Prostate gland (tissue), 2 donors: ENCODE measurements at places on chromosomes 6 and 20.

DNA sequence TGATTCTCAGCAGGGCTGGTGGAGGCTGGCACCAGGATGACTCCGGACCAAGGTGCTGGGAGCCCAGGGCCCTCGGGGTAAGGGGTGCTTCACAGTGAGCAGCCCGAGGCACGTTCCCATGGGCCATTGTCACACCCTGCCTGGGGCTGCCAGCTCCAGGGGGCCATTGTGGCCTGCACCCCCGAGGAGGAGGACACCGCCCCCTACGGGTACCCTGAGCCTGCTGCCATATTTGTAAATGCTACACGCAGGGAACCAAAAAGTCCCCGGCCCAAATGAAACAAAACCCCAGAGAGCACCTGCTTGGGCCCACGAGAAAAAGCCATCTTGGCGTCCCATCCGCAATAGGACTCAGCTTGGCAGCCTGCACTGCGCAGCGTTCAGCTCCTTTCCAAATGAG, 64.7 kb upstream of the GATA5 start:
- no peak overlapping the region for H3K27ac ChIP-seq
- no peak for DNase-seq
- H3K36me3 ChIP-seq = no peaks in the 10 kb centered on the region
- H3K4me3 ChIP-seq = no peak overlapping the region
- H3K4me1 ChIP-seq = no peaks in the 10 kb centered on the region
- H3K27me3 ChIP-seq = no peaks in the 10 kb centered on the region

DNA sequence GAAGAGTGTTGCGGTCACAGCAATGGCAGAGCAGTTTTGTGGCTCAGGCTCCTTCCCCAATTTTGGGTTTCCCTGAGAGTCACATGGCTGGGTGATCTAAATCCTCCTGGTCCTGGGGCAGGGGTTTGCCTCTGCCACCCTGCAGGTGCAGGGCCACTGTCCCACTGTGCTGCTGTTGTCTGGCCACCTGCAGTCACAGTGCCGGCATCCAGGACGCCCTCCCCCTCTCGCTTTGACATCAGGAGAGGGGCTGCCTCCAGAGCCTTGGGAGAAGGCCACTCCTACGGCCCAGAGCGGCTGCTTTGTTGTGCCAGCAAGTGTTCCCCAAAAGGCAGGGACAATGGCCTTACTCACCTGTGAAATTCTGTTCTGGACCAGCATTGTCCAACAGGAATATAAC, 449.0 kb downstream of the QKI start:
- H3K36me3 ChIP-seq = no peaks in the 10 kb centered on the region
- no peak overlapping the region for H3K4me3 ChIP-seq
- no peaks in the 10 kb centered on the region for H3K27me3 ChIP-seq
- DNase-seq = no peak
- H3K4me1 ChIP-seq = no peaks in the 10 kb centered on the region

GRCh38 chr20:51085769-51086168, 62.9 kb upstream of the KCNG1 start:
- no peaks in the 10 kb centered on the region for H3K36me3 ChIP-seq
- no peaks in the 10 kb centered on the region for H3K4me1 ChIP-seq
- no peak overlapping the region for H3K4me3 ChIP-seq
- H3K27ac ChIP-seq = no peak overlapping the region
- H3K27me3 ChIP-seq = no peaks in the 10 kb centered on the region

- no peak overlapping the region for H3K27ac ChIP-seq
- no peak overlapping the region for H3K4me3 ChIP-seq
- DNase-seq = no peak
- no peaks in the 10 kb centered on the region for H3K27me3 ChIP-seq
Observed at GRCh38 chr6:63817492-63818050, 182.0 kb downstream of the PHF3 start.

DNA sequence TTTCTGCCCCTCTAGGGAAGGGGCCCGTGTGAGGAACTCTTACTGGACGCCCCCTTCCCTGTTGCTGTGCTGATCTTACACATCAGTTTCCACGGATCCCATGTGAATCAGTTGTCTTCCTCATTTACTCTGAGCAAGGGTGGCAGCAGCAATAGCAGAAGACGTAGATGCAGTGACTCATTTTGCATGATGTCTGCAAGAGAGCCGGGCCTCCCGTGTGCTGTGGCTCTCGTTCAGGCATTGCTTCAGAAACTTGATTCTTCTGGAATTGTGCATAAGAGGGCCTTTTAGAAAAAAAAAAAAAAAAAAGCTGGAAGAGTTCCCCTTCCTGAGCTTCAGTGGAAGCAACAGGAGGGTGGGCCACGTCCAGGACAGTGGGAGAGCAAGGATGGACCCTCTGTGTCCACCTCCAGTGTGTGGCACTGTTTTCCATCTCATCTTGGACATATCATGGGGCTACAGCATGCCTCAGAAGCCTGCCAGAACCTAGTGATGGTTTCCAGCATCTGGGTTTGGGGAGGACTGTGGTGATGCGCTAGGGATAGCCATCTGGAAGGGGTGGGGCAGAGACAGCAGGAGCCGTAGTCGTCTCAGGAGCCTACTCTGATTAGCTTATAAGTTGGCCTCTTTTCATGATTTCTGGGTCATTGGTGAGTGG, 62.1 kb downstream of the FOXO3 start:
- no peaks in the 10 kb centered on the region for H3K27me3 ChIP-seq
- no peaks in the 10 kb centered on the region for H3K36me3 ChIP-seq
- H3K4me3 ChIP-seq = no peak overlapping the region

DNA sequence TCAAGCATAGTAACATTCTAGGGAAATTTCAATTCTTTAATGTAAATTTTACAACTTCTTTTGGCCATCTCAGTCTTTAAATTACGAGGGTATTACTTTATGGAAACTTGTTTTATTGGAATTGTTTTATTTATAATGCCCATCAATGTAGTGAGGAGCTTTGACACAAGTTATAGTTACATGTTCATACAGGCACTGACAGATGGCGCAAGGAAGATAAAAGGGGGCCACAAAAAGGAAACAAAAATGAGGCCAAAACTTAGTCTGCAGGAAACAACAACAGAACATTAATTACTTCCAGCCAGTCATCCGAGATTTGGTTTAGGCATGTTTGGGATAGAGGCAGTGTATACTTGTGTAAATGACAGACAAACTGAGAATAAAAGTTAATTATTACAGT, 18.3 kb downstream of the SESN1 start:
- H3K27me3 ChIP-seq = no peaks in the 10 kb centered on the region
- no peaks in the 10 kb centered on the region for H3K4me1 ChIP-seq
- H3K27ac ChIP-seq = no peak overlapping the region
- no peak overlapping the region for H3K4me3 ChIP-seq
- DNase-seq = no peak

GRCh38 chr6:167993169-167993568, 4.3 kb upstream of the KIF25 start:
- H3K4me1 ChIP-seq = no peaks in the 10 kb centered on the region
- H3K27me3 ChIP-seq = no peaks in the 10 kb centered on the region
- H3K36me3 ChIP-seq = no peaks in the 10 kb centered on the region
- no peak overlapping the region for H3K27ac ChIP-seq
- DNase-seq = no peak

DNA sequence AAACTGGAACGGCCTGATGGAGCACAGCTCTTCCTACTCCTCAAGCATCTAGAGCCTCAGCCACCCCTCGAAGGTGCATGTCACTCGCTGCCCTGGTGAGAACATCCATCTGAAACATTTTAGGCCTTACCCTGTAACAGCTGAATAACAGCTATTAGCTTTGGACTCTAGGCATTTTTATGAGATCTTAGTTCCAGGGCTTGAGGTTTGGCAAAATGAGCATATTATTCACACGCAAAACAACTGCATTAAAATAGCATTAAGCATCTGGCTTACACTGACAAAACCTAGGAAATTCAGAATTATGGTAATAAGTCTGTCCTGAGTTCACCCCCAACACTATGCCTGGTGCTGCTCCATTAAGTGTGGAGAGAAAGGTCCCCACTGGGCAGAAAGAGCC, 56.1 kb downstream of the ADAT2 start:
- H3K4me1 ChIP-seq = no peaks in the 10 kb centered on the region
- H3K27me3 ChIP-seq = no peaks in the 10 kb centered on the region
- H3K4me3 ChIP-seq = no peak overlapping the region

- H3K27ac ChIP-seq = no peak overlapping the region
- no peaks in the 10 kb centered on the region for H3K4me1 ChIP-seq
- no peak overlapping the region for H3K4me3 ChIP-seq
Observed at GRCh38 chr6:5081955-5082354, 3.2 kb upstream of the PPP1R3G start.

- H3K27me3 ChIP-seq = no peaks in the 10 kb centered on the region
- H3K4me1 ChIP-seq = peaks cover 9% of the 10 kb centered on the region
- H3K4me3 ChIP-seq = peak overlapping the region; percentile 49
- peak overlapping the region; percentile 81 for H3K27ac ChIP-seq
- no peaks in the 10 kb centered on the region for H3K36me3 ChIP-seq
- DNase-seq = peak; percentile 48
Observed at GRCh38 chr6:166627875-166628801, 1.1 kb upstream of the RPS6KA2 start.

GRCh38 chr6:140283197-140283596, 908.7 kb upstream of the CITED2 start:
- no peak for DNase-seq
- H3K27ac ChIP-seq = no peak overlapping the region
- H3K27me3 ChIP-seq = no peaks in the 10 kb centered on the region
- H3K4me3 ChIP-seq = no peak overlapping the region

DNA sequence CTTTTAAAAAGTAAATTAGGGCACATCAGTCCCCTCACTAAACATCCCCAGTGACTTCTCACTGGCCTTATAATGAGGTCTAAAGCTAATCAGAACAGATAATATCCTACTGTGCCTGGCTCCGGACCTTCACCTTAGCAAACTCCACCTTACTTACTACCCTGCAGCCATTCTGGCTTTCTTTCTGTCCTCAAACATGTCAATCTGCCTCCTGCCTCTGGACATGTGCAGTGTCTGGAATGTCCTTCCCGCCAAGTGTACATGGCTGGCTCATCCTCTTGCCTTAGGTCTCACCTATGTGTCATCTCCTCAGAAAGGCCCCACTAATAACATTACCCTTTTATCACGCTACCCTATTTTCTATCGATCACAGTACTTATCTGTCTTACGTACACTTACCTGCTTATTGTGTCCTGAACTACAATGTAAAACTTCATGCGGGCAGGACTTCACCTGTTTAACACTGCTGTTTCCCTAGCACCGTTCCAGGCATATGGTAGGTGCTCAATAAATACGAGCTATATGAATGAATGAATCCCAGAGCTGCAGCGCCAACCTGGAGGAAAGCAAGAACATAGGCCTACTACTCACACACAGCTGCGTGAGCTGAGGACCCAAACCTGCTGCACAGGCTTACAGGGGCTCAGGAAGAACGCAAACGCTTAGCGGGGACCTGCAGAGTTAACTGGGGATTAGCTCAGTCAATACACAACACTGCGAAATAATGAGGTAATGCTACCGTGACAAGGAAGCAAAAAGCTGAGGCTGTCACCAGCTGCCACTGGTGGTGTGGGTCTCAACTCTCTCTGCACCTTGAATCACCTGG, 991 bp downstream of the UQCC2 start:
- H3K27ac ChIP-seq = peak overlapping the region; percentile 92
- peaks cover 13% of the 10 kb centered on the region for H3K4me1 ChIP-seq
- DNase-seq = no peak
- H3K27me3 ChIP-seq = no peaks in the 10 kb centered on the region
- peak overlapping the region; percentile 84 for H3K4me3 ChIP-seq
- H3K36me3 ChIP-seq = no peaks in the 10 kb centered on the region

DNA sequence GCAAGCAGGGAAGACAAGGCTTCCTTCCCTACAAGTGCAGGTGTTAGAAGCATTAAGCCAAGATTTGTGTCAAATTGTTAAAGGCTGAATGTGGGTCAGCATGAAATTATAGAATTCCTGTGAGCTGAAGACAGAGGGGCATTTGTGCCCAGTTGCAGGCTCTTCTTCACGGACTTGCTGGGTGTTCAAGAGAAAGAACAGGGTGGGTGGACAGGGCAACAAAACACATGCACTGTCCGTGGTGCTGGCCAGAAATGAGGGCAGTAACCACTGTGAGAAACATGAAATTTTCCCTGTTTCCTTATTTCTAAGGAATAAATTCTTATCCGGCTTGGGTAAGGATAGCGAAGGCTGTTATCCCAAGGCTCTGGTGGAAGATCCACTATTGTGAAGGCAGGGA, 579.5 kb upstream of the HTR1E start:
- H3K36me3 ChIP-seq = no peaks in the 10 kb centered on the region
- no peak overlapping the region for H3K27ac ChIP-seq
- no peak for DNase-seq
- no peaks in the 10 kb centered on the region for H3K27me3 ChIP-seq

- no peaks in the 10 kb centered on the region for H3K36me3 ChIP-seq
- H3K4me3 ChIP-seq = no peak overlapping the region
- H3K27ac ChIP-seq = peak overlapping the region; percentile 71
- no peak for DNase-seq
Observed at GRCh38 chr6:41579088-41579610, 33.0 kb downstream of the FOXP4 start.

DNA sequence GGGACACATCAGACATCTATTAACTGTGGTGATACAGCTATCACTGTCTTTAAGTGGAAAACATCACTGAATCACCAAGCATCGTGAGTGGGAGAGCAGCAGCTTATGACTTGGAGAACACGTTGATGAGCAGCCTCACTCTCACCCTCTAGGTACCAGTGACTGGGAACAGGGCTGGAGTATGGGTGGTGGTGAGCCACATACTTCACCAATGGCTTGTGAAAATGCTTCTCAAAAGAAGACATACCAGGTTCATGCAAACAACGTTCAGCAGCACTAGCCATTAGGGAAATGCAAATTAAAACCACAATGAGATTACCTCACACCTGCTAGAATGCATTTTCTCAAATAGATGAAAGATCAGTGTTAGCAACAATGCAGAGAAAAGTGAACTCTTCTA, 25.3 kb downstream of the SNX5 start:
- no peak overlapping the region for H3K27ac ChIP-seq
- H3K27me3 ChIP-seq = no peaks in the 10 kb centered on the region
- DNase-seq = no peak
- H3K4me1 ChIP-seq = no peaks in the 10 kb centered on the region

DNA sequence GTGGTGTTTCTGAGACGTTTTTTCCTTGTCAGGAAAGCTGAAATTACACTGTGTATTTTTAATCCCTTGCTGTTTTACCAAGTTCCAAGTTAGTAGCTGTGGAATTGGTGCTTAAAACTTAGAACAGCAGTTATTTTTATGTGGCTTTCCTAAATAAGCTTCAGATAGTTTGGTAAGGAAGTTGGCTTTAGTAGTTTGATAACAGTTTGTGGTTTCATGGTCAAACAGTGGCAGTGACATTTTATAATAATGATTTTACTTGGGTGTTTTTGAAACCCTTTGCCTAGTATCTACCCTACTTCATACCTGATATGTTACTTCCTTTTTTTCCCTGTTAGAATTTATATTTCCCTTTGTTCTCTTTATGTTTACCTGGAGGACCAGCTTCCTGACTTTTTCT, 164.9 kb downstream of the JARID2 start:
- H3K36me3 ChIP-seq = no peaks in the 10 kb centered on the region
- no peak overlapping the region for H3K4me3 ChIP-seq
- DNase-seq = no peak
- H3K27me3 ChIP-seq = no peaks in the 10 kb centered on the region

- no peaks in the 10 kb centered on the region for H3K27me3 ChIP-seq
- H3K4me3 ChIP-seq = no peak overlapping the region
- H3K27ac ChIP-seq = no peak overlapping the region
- no peak for DNase-seq
- no peaks in the 10 kb centered on the region for H3K36me3 ChIP-seq
- H3K4me1 ChIP-seq = no peaks in the 10 kb centered on the region
Observed at GRCh38 chr6:73671911-73672685, 18.3 kb upstream of the SLC17A5 start.
